A549 treated with CpdA at 1 μM for 4 hours (cell line): ENCODE measurements at places on chromosomes 3 and 15. TPM values are rescaled to one million over a fixed set of nuclear protein-coding genes. Genes with fewer than 3 reads are reported as not detected.

Gene GMNC
- total RNA-seq: not detected in 5 replicates

Gene GSK3B
- 25.4 to 33.4 TPM (median 30.7 TPM) in 5 replicates for total RNA-seq

Gene CCDC54
- total RNA-seq: not detected in 5 replicates

Gene MYO5C
- total RNA-seq: 4.4 to 6.3 TPM (median 5.2 TPM) in 5 replicates

Gene ROPN1
- not detected in 5 replicates for total RNA-seq

Gene IL17RC
- 12.1 to 14.7 TPM (median 13.1 TPM) in 5 replicates for total RNA-seq

Gene APBA2
- 17.2 to 21.8 TPM (median 18.3 TPM) in 5 replicates for total RNA-seq

Gene ATP8B4
- 0.67 to 1.5 TPM (median 0.84 TPM) in 5 replicates for total RNA-seq

Gene MUC4
- total RNA-seq: not detected in 5 replicates

Gene PIERCE2
- 3.0 to 5.4 TPM (median 3.8 TPM) in 5 replicates for total RNA-seq

Gene ZBTB20
- 0.58 to 1.1 TPM (median 0.73 TPM) in 5 replicates for total RNA-seq

Gene CTXN2
- 0.03 to 0.05 TPM (median 0.04 TPM) in 3 of 5 replicates, not detected in the others for total RNA-seq

Gene TMA7
- 260 to 415 TPM (median 305 TPM) in 5 replicates for total RNA-seq

Gene KBTBD8
- total RNA-seq: 0.32 to 0.83 TPM (median 0.65 TPM) in 5 replicates

Gene LRRC34
- total RNA-seq: not detected in 5 replicates

Gene CCNB2
- total RNA-seq: 97.0 to 114 TPM (median 102 TPM) in 5 replicates

Gene GATA2
- 4.1 to 5.5 TPM (median 5.5 TPM) in 5 replicates for total RNA-seq

Gene MASP1
- 0.01 to 0.05 TPM in 2 of 5 replicates, not detected in the others for total RNA-seq

Gene CHRFAM7A
- 3.8 to 7.0 TPM (median 5.1 TPM) in 5 replicates for total RNA-seq
